ENCODE measurements at places on chromosomes 1 and 21. TPM values are rescaled to one million over a fixed set of nuclear protein-coding genes. Genes with fewer than 3 reads are reported as not detected.

The METTL25B gene
- 14.4 TPM for total RNA-seq

The GPR52 gene
- total RNA-seq: 0.62 TPM

DNA sequence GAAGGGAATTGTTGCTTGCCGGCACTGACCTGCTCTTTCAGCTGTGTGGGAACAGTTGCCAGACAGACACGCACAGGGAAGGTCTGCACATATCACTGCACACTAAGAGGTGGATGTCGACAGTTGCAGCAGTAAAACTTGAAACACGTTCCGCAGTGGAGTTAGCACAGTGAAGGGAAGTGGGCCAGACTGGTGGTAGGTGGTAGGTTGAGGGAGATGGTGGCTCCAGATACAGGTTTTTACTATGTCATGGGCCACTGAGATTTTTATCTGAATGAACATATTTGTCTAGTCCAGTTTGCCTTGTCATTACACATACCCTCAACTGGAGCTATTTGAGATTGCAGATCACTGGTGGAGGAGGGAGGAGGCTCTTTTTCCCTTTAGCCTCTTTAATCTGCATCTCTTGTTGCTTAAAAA lies 13.5 kb downstream of the MRPS6 start:
- no peak for DNase-seq

DNA sequence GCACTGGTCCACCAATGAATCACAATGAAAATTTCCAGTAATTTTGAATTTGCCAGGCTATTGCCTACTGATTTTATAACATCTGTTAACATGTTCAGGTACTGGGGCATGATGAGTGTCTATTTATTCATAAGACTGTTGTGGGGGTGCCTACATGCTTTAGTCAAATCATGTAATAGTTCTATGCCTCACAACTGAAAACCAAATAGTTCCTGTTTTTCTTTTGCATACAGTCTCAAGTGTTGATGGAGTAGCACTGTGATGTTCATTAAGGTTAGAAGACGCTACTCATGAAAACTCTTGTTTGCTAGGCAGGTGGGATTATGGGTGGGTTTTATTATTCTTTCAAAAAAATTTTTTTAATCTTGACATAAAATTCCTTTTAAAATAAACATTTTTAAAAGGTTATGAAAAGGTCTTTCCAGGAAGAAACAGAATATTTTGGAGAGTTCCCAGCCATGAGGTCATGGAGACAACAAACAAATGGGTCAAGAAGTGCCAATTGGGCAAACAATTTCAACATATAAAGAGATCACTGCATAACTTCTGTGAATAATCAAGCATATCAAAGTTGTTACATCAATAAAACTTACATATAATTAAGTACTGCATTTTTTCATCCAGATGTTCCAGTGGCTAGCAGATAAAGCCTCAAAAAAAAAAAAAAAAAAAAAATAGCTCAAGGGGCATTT lies 40.2 kb upstream of the NHLH2 start:
- DNase-seq: no peak

The S100A9 gene
- total RNA-seq: 111 TPM

The CAPN8 gene
- total RNA-seq: not detected

The NID1 gene
- 51.2 TPM for total RNA-seq

The DENND2D gene
- 3.0 TPM for total RNA-seq

- DNase-seq: no peak
Measured at GRCh38 chr1:48182439-48182838, 40.1 kb upstream of the SLC5A9 start.

The RAB3B gene
- not detected for total RNA-seq

The PM20D1 gene
- 1.9 TPM for total RNA-seq

The ILDR2 gene
- 4.1 TPM for total RNA-seq

The ZBTB8OS gene
- total RNA-seq: 34.4 TPM

- no peak for DNase-seq
Measured at GRCh38 chr1:119009312-119009655, 21.1 kb upstream of the TBX15 start.

GRCh38 chr1:225451340-225451739 lies 23.5 kb upstream of the LBR start:
- no peak for DNase-seq

DNA sequence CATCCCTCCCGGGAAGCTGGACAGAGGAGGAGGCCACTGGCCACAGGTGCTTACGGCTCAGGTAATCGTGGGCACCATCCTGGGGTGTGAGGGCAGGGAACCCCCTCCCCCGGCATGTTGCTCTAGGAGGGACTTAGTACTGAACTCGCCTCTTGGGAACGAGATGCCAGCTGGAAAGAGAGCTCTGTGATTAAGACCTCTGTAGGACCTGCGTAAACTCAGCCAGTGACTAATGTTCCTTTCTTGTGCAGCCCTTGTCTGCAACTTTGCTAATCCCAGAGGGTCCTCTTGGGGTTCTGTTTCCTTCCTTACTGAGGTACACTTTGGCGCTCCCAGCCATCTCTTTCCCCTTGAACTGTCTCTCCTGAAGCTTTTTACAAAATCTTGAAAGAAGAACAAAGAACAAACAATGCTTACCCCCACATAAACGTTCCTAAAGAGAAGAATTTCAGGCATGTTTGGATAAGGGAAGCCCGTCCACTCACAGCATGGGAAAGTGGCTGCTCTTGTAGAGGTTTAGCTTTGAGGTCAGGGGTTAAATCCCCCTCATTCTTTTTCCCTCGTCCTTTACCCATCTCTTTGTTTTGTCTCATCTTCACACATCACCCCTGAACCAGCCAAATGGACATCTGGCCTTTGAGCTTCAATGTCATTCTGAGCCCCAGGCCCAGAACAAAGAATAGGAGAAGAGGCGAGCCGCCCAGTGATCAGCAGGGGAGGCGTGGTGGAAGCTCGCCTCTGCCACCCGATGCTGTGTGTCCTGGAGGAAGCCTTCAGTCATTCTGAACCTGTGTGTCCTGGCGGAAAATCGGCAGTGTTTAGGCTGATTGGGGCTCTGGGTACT lies 37.4 kb downstream of the CITED4 start:
- DNase-seq: no peak

- DNase-seq: no peak
Measured at GRCh38 chr1:153832293-153832692, 57.1 kb downstream of the SLC27A3 start.

- no peak for DNase-seq
Measured at GRCh38 chr1:6854166-6854565, 68.9 kb downstream of the CAMTA1 start.

DNA sequence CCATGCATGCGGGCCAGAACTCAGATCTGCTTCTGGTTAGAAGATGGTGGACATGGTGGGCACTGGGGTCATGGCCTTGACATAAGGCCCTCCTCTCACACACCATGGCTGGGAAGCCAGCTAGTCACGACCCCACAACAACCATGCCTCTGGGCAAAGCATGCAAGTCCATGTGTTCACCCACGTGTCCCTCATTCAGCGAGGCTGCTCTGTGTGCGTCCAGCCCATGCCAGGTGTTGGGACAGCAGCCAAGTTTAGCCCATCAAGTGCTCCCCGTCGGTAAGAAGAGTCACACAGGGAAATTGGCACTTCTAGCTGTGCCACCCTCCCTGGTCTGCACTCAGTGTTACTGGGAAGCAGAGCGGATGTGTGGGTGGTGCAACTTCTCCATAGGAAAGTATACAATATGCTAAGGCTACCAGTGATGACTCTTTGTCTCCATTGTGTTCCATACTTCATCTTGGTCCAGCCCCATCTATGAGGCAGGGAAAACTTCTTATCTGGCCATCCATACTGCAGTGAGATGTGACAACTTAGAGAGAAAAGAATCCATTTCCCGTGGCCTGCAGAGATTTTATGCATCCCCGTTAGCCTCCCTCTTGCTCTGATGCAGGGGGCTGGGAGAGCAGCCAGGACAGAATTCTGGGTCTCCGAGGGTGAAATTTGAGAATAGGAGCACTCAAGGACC lies 198.0 kb downstream of the GRIK3 start:
- DNase-seq: no peak

The LDLRAD1 gene
- not detected for total RNA-seq

DNA sequence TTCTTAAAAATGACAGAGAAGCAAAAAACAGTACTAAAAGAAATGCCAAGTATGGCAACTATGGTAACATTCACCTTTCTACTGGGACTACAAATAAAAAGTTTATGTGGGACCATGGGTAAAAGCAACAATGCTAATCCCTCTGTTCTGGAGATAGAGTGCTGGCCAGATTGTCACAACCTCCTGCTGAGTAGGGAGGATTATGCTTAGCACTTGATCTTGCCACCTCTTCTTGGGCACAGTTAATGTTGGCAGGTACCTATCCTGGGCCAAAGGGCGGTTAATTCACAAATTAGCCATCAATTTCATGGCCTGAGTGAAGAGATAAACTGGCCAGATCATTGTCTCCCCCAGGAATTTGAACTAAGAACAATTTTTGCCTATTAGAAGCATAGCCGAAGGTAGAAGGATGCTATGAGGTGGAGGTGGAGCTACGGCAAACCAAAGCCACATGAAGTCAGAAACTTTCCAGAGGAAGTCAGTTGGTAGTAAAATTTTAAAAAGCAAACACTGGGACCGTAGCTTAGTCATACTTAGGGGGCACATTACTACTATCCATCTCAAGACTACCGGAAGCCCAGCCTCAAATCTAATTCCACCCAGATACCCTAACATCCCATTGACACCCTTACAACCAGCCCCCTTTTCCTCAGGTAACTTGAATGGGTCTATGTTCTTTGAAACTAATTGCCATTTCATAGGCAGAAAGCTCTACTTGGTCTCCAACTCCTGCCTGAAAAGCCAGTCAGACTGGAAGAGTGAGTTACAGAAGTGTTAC lies 2.7 kb downstream of the SCYL3 start:
- no peak for DNase-seq

DNA sequence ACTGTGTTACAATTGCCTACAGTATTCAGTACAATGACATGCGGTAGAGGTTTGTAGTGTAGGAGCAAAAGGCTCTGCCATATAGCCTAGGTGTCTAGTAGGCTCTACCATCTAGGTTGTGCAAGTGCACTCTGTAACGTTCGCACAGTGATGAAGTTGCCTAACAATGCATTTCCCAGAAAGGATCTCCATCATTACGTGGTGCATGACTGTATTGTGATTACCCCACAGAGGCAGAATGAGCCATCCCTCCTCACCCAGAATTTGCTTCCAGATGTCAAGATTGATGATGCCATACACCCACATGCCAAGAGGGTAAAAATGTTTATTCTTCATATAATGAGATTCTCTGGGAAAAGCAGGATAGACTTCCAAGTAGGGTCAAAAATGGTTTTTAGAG lies 199.3 kb upstream of the CTTNBP2NL start:
- no peak for DNase-seq

GRCh38 chr1:87766737-87767136 lies 438.1 kb downstream of the LMO4 start:
- DNase-seq: no peak

- DNase-seq: no peak
Measured at GRCh38 chr1:204726478-204726877, 40.9 kb upstream of the LRRN2 start.

- no peak for DNase-seq
Measured at GRCh38 chr1:63921359-63921758, 147.5 kb downstream of the ROR1 start.

The RNF223 gene
- total RNA-seq: not detected

DNA sequence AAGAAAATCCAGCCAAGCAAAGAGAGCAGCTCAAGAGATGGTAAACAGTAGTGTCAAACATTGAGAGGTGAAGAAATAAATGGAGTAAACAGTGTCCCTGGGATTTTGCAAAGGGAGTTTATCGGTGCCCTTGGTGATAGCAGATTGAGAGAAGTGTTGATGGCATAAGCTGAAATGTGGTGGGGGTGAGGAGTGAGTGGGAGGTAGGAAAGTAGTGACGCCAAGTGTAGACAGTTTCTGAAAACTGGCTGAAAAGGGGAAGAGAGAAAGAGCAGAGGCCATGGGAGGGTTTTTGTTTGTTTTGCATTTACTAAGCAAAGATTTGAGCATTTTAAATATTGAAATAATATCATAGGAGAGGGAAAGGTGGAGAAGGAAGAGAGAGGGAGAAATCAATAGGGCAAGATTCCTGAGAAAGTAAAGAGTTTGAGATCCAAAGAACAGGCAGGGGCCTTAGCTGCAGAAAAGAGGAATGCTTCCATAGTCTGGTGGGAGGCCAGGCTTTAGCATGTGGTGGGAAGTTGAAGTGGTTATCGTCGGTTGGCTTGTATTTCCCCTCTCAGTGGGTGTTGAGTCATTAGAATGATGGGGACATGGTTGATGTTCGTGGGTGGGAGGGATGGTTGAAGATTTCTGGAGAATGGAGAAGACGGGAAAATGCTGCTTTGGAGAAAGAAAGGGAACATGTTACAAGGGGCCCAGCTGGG lies 26.8 kb upstream of the RASAL2 start:
- no peak for DNase-seq

DNA sequence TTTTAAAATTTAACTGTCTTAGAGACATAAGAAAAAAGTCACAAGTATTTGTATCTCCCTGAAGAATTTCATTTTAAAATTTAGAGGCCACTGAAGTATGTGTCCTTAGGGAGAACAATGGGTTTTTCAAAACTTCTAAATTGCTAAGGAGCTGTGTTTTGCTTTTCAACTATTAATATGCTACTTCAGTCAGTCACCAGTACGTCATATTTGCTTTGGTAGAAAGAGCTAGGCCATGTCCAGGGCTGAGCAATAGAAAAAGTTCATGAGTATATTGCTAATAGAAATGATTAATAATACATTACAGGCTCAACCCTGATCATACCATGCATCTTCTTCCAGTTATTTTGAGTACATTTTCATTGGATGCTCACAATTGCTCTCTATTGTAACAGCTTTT lies 1.7 kb upstream of the SGIP1 start:
- no peak for DNase-seq

DNA sequence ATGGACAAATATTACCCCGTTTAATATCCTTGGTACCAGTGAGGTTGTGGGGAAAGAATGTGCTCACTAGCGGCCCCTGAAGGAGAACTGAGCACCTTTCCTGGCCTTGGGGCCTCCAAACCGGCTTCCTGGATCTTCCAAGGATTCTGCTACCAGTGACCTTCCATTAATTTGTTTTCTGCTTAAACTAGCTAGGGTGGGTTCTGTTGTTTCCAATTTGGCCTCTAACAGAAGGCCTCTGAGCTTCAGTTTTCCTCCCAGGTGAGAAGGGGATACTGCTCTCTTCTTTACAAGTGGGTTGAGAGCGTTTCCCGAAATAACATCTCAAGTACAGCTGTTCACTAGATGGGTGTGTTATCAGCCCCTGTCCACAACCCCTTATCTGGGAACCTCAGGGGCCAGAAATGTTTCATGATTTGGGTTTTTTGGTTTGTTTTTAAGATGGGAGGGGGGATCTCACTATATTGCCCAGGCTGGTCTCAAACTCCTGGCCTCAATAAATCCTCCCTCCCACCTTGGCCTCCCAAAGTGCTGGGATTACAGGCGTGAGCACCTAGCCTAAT lies 16.9 kb upstream of the IFNGR2 start:
- DNase-seq: no peak

GRCh38 chr1:180811886-180812285 lies 100.8 kb upstream of the KIAA1614 start:
- DNase-seq: no peak

The GRIK3 gene
- 0.91 TPM for total RNA-seq

- no peak for DNase-seq
Measured at GRCh38 chr21:32916522-32917099, 109.1 kb upstream of the OLIG2 start.

DNA sequence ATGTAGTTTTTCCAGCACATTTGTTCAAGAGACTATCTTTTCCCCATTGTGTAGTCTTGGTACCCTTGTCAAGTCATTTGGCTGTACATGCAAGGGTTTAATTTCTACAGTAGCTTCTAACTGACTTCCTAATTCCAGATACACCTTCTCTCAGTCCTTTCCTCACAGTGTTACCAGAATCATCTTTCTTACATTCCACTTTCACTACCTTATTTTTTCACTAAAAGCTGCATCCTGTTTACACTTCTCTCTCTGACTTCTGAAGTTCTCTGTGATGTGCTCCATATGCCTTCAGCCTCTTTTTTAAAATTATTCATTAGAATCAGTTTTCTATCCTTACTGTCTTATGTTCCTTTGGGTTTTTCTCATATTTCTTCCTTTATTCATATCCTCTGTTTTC lies 57.1 kb upstream of the RWDD3 start:
- DNase-seq: no peak
